ENCODE measurements at places on chromosomes 1 and 21.

DNA sequence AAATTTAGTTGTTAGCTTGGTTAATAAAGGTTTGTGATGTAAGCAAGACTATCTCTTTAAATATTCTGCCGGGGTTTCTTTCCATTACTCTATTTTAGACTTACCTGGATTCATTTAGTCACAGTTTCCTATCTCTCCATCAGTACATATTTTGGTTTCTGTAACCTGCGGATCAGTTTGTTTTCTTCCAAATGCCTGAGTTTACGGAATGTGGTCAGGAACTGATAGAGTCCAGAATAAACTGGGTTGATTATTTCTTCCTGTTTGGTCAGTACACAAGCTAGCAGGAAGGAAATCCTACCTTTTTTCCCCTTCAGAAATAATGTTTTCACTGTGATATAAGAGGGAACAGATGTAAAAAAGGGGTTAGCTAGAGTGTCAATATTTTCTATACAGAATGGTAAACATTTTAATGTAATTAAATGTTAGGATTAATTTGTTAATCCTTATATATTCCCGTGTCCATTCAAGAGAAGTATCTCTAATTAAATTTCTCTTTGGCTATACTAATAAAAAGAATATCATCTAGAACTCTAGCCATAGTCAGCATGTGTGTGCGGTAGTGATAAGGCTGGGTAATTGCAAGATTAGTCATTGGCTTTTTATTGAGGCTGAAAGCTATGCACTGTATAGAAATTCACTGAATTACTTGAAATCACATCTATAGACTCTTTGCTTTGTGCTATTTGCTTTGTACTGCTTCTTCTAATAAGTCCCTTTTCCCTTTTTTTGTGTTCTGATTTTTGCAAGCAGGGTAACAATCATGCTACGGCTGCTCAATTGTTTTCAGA is 144.7 kb upstream of the ADGRL4 start:
- no peak for DNase-seq

DNA sequence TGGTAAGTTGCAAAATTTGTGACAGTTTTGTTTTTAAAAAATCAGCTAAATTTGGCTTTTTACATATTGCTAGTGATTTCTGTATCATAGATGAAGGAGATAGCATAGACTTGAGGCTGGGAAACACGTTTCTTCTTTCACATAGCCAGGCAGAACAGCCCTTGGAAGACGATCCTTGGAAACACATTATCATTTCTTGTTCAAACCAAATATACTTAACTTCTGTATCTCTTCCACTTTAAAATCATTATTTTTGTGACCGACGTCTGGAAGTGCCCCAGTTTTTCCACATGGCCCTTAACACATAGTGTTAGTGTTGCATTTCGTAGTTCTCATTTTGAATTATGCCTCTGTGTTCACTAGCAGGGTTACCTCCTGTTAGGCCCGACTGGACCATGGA is 193.5 kb downstream of the SDCCAG8 start:
- no peak for DNase-seq

DNA sequence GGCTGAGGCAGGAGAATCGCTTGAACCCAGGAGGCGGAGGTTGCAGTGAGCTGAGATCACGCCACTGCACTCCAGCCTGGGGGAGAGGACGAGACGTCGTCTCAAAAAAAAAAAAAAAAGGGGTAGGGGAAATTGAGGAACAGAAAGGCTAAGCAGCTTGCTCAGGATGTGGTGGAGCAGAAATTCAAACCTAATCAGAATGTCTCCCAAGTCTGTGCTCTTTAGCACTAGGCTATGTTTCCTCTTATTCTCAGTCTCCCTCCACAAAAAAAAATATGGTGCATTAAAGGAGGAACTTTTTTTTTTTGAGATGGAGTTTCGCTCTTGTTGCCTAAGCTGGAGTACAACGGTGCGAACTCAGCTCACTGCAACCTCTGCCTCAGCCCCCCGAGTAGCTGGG is 114.2 kb downstream of the SLC16A1 start:
- DNase-seq: no peak

- no peak for DNase-seq
Measured at GRCh38 chr21:26900980-26901379, 55.8 kb upstream of the ADAMTS1 start.

- no peak for DNase-seq
Measured at GRCh38 chr21:36097427-36098181, 27.8 kb downstream of the CBR1 start.

DNA sequence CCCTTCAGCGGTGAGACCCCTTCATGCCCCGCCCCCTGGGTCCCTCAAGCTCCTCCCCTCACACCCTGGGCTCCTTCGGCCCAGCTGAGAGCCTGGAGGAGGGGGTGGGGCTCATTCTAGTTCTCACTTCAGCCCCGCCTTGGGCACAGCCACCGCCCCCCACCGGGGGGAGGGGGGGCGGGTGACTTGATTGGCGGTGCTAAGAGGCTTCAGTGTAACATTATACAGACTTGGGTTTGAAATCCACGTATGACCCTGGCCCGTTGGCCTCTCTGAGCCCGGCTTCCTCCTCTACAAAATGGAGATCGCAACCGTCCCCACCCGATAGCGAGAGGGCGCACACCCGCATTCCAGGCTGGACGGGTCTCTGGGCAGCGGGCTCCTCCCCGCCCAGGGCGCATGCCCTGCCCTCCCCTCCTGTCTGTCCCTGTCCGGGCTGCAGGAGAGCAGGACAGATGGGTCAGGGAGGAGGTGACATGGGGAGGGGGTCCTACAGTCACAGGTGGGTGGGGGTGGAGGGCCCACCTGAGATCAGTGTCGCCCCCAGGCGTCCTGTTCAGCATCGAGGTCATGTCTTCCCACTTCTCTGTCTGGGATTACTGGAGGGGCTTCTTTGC is 5.1 kb downstream of the CLCNKB start:
- DNase-seq: no peak

DNA sequence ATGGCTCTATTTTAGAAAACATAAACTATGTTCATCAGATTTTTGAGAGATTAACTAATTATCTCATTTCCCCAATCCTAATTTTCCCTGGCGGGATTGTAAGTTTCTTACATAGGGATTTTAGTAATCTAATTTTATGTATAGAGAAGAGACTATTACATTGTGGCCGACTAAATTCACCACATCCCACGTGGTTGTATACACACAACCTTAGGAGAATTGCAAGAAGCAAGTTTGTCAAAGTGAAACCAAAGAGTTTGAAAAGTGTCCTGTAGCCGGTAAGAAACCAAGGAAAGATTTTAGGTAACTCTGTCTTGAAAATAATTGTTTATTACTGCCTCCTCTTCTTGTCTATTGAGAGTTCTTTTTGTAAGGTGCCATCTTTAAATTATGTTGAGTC is 550.6 kb downstream of the LTN1 start:
- DNase-seq: no peak

GRCh38 chr1:16275591-16275990 is 38.6 kb upstream of the CPLANE2 start:
- no peak for DNase-seq

DNA sequence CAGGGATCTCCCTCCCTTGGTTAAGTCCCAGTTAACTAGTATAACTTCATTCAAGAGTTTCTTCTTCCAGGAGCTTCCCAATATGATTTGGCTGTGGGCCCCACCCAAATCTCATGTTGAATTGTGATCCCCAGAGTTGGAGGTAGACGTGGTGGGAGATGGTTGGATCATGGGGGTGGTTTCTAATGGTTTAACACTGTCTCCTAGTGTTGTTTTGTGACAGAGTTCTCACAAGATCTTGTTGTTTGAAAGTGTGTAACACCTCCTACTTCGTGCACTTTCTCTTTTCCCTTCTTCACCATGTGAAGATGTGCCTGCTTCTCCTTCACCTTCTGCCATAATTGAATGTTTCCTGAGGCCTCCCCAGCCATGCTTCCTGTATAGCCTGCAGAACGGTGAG is 251.8 kb upstream of the FGGY start:
- no peak for DNase-seq

- DNase-seq: no peak
Measured at GRCh38 chr1:245589906-245590305, 435.1 kb downstream of the KIF26B start.

GRCh38 chr1:226581650-226582330 is 33.2 kb downstream of the STUM start:
- DNase-seq: no peak

- DNase-seq: no peak
Measured at GRCh38 chr21:45086337-45086958, 12.1 kb downstream of the ADARB1 start.

DNA sequence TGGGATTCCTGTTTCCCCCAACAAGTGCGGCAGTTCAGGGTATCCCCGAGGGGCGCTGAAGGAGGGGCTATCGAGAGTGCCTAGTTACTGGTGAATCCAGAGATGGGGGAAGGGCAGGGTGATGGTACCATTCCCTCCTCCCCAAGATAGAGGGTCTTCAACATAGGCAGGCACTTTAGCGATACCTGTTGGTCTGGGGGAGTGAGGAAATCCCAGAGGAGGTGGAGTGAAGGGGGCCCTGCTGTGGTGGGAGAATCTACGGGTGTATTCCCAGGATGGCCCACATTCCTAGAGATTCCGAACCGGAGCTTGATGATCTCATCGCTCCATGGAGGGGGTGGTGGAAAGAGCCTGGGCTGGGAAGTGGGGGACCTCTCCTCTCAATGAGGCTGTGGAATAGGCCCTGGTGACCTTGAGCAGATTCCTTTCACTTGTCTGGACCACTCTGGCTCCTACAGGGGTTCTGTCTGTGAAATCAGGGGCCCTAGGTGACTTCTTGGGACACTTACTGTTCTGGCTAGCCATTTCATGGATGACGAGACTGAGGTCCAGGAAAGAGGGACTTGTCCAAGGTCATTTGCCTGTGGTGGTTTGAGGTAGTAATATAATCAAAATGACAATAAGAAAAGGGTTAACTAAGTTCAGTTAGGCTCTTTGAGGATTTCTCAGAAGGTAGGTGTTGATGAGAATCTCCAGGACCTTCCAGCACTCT is 52.7 kb upstream of the SYNC start:
- DNase-seq: no peak

GRCh38 chr1:184788970-184789369 is 34.3 kb upstream of the EDEM3 start:
- no peak for DNase-seq

DNA sequence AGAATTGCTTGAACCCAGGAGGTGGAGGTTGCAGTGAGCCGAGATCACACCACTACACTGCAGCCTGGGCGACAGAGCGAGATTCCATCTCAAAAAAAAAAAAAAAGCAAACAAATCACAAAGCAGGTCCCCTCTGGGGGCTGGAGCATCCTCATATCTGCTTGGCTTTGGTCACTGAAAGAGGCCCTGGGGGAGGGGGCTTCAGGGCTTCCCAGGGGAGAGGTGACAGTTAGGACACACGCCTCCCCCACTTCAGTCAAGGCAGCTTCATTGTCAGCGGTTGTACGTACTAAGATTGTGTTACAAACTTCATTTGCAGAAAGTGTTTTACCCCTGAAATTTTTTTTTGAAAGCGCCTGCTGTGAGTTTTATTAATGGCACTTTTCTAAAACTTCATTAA is 130.5 kb downstream of the DHRS3 start:
- no peak for DNase-seq

GRCh38 chr1:78385744-78386462 is 104.9 kb upstream of the PTGFR start:
- no peak for DNase-seq
